Pons (tissue), 1 donor: ENCODE measurements at places on chromosomes 12 and 14.
A peak's percentile ranks its signal among the peaks of the same experiment; 100 is the strongest.

DNA sequence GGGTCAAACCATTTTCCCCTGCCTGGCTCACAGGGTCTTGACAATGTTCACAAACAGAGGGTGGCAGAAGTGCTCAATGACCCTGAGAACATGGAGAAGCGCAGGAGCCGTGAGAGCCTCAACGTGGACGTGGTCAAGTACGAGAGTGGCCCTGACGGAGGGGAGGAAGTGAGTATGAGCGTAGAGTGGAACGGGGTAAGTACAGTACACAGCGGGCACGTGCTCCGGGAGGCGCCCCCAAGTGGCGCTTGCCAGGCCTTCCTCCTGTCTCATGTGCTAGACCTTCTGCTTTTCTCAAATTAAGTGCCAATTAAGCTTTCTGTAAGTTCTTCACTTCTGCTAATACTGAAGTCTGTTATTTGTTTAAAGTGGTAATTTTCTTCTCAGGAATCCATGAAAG lies 35.9 kb downstream of the XRCC3 start:
- peak; percentile 31 for DNase-seq

DNA sequence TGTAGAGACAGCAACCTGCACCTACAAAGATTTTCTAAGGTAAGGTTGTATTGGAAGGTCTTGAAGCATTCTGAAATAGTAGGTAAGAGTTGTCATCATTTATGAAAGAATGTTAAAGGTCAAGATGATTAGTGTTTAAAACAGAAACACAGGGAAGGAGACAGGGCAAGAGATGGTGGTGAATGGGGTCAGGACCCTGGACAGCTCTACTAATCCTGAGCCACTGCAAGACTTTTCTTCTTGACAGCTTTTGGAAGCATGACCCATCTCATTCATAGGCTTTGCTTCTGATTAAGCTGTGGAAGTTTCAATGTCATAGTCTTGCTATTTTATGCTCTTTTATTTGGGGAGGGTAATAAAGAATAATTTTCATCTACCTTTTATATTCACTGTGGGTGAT lies 75.5 kb upstream of the CAND1 start:
- no peak for DNase-seq

DNA sequence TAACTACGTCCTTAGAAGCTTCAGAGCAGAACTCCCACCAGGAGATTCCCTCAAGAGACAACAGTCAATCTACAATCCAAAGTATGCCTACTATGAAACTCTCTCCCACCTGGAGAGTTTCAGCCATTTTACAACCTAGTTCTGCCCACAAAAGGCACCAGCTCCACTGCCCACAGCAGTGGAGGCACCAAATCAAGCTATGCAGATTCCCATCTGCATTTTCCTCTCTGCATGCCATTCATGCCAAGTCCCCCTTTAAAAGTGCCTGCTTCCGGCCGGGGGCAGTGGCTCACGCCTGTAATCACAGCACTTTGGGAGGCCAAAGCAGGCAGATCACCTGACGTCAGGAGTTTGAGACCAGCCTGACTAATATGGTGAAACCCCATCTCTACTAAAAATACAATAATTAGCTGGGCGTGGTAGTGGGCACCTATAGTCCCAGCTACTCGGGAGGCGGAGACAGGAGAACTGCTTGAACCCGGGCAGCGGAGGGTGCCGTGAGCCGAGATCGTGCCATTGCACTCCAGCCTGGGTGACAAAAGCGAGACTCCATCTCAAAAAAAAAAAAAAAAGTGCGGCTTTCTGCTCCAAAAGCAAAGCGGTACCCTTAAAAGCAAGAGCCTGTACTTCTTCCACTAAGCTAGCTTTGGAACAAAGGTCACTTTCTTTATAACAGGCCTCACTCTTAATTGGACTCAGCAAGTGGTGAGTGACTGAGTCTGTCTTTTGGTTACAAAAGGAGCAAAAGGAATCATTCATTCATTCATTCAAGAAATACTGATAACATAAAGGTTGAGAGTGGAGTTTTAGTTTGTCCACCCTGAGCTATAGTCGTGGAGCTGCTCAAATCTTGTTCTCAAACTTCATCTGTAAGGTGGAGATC lies 10.1 kb upstream of the DLGAP5 start:
- DNase-seq = no peak

GRCh38 chr14:94364037-94364436 lies 24.4 kb downstream of the SERPINA1 start:
- no peak for DNase-seq

GRCh38 chr14:91350483-91350812 lies 67.2 kb downstream of the CCDC88C start:
- no peak for DNase-seq

- no peak for DNase-seq
Observed at GRCh38 chr12:63079791-63080502, 71.1 kb downstream of the AVPR1A start.

DNA sequence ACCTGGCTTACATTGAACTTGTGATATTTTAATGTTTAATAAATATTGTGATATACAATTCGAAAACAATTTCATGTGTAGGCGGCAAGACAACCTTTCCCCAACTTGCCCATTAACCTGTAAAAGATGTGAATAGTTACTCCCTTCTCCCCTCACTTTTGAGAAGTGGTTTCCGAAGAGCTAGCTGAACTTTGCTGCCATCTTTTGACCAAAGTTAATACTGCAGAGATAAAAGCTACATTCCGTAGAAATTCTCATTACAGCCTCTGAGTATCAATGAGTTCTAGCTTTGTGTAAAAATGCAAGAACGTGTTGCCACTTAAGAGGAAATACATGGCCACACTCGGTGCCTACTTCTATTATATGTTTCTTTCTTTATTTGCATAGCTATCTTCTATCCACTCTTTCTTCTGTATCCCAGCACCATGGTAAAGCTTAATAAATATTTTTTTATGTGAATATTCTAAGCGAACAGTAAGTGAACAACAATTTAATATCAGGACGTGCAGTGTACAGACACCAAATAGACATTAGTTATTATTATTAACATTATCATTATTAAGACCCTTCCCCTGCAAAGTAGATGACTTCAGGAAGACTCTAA lies 105.1 kb upstream of the TMEM260 start:
- peak; percentile 59 for DNase-seq

GRCh38 chr12:92242907-92243306 lies 97.3 kb upstream of the BTG1 start:
- no peak for DNase-seq

- no peak for DNase-seq
Observed at GRCh38 chr14:96673706-96674105, 123.5 kb upstream of the VRK1 start.
